Lung (tissue), 17 donors: ENCODE measurements at places on chromosomes 5 and 9.

- no peak for DNase-seq
Observed at GRCh38 chr9:97293818-97294217, 13.6 kb upstream of the CCDC180 start.

DNA sequence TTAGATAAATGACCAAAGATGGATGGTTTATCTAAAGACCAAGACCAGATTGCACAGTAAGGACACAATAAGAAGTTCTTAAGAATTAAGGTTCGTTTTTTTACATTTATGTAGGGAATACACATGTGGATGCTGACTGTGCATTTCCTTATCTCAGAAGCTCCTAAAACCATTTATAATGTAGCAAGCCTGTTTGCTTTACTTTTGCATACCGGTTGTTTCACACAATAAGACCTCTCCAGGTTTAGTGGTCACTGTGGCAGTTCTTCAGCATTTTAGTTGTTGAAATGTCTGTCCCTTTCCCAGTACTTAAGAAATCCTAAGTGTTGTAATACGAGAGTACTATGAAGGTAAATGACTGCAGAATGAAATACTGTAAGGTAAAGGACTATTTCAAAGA lies 43.6 kb downstream of the BASP1 start:
- DNase-seq = peak; percentile 22

DNA sequence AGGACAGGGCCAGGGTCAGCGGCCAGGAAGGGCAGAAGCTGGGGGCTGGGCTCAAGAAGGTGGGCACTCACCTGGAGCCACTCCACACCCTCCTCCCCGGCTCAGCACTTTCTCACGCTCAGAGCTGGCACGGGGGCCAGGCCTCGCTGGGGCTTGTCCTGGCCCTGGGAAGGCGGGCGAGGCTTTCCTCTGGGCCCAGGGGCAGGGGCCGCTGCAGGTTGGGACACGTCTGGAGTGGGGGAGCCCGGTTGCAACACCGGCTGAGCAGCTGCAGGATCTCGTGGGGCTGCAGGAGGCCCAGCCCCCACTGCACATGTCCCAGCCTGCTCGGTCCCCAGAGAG lies 38.9 kb upstream of the EGFL7 start:
- no peak for DNase-seq

- DNase-seq = no peak
Observed at GRCh38 chr5:126052791-126053190, 370.4 kb upstream of the GRAMD2B start.

- no peak for DNase-seq
Observed at GRCh38 chr5:95283022-95283615, 1.8 kb downstream of the MCTP1 start.

GRCh38 chr5:29697278-29697677 lies 1496.2 kb upstream of the CDH6 start:
- no peak for DNase-seq

- no peak for DNase-seq
Observed at GRCh38 chr9:127644943-127645342, 32.9 kb downstream of the STXBP1 start.

DNA sequence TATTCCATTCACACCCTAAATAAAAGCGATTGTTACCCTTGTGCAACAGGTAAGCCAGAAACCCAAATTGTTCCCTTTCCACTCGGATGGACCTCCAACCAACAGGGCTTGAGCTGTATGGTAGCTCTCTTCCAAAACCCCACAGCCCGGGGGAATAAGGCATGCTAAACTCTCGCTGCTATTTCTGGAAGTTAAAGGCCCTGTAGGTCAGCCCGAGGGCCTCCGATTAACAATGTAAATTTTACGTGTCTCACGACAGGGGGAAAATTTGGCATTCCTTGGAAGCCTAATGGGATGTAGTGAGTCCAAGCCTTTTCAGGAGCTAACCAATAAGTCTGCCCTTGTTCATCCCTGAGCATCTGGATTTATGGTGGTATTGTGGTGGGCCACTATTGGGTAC lies 26.0 kb downstream of the CNOT8 start:
- no peak for DNase-seq

DNA sequence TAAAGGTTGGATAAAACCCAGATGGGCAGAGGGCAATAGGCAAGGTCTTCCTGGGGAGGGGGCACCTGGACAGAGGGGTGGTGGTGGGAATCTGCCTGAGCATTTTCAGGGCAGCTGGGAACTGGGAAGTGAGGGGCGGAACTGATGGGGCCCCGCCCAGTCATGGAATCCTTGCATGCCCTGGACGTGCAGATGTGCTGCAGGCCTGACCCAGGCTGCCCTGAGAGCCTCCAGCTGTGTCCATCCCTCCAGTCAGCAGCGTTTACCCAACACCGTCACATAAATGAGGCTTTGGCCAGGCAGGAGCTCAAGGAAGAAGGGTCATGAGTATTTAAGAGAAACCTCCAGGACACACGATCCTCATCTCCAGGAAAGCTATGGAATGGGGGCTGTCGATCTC lies 70.3 kb downstream of the DAB2IP start:
- no peak for DNase-seq
